BJ (cell line): ENCODE measurements at places on chromosomes 5 and 9. TPM values are rescaled to one million over a fixed set of nuclear protein-coding genes. Genes with fewer than 3 reads are reported as not detected.

Gene GFPT2
- 4.7 and 6.1 TPM in 2 replicates for polyA plus RNA-seq

Gene ECSCR
- 0.37 and 0.38 TPM in 2 replicates for polyA plus RNA-seq

Gene PAEP
- polyA plus RNA-seq, result not detected in 2 replicates

Gene SLC36A3
- polyA plus RNA-seq, result not detected in 2 replicates

Gene ZCCHC9
- polyA plus RNA-seq, result 10.7 and 21.3 TPM in 2 replicates

GRCh38 chr5:135990528-135991255 lies 35.9 kb upstream of the LECT2 start:
- no peak for DNase-seq

DNA sequence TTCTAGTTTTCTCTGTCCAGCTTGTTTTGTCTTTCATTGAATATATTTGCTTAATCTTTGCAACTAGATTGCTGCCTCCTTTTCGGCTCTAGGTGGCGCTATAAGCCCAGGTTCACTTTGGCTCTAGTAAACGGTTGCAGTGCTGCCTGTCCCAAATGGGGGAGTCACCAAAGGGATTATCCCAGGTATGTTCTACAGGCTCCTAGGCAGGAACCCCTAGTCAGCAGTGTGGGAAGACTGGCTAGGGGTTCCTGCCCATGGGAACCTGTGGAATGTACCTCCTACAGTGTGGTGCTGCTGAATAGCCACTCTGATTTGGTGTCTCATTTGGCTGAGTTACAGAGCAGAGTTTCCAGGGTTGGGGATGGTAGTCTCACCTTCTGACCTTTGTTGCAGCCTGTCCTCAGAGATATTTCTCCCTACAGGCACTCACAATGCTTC lies 85.2 kb downstream of the ARSB start:
- DNase-seq, result no peak

DNA sequence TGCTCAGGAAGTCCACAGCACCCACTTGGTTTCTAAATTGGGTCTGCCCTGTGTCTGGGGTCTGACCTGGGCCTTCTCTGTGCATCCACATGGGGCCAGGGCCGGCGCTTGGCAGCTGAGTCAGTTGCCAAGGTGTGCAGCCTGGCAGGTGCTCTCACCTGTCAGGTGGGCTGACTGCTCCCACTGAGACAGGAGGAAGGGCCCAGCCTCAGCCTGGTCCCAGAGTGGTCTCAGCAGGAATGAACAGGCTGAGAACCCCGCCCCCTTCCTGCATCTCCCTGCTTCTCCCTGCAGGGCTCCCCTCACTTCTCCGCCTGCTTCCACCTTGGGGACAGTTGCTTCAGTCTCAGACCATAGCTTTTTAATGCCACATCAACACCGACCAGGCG lies 60.5 kb downstream of the BARX1 start:
- DNase-seq, result no peak

DNA sequence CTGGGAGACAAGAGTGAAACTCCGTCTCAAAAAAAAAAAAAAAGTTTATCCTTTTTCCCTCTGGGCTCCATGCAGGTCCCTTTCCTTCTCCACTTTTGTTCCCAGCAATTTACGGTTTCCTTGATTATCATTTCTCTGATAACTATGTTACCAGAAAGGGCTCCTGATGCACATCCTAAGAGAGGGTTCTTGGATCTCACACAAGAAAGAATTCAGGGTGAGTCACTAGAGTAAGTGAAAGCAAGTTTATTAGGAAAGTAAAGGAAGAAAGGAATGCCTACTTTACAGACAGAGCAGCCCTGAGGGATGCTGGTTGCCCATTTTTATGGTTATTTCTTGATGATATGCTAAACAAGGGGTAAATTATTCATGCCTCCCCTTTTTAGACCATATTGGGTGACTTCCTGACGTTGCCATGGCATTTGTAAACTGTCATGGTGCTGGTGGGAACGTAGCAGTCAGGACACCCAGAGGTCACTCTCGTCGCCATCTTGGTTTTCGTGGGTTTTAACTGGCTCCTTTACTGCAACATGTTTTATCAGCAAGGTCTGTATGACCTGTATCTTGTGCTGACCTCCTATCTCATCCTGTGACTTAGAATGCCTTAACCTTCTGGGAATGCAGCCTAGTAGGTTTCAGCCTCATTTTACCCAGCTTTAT lies 13.5 kb upstream of the MELK start:
- no peak for DNase-seq

DNA sequence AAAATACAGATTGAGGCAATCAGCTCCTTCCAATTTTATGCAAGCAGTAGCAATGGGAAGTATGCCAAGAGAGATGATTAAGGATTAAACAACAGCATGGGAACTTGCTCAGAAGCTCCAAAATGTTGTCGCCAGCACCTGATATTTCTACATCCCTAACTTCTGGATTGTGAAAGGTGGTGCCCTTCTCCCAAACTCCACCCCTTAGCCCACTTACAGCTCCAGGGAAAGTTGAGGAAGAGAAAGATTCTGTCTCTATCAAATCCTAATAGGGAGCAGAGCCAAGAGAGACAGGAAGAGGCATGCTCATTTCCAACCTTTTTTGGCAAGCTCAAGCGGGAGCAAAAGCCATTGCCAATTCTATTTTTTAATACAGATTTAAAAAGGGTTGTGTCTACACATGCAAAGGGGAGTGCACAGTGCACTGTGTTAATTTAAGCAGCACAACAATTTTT lies 92.4 kb upstream of the NR3C1 start:
- DNase-seq, result no peak

DNA sequence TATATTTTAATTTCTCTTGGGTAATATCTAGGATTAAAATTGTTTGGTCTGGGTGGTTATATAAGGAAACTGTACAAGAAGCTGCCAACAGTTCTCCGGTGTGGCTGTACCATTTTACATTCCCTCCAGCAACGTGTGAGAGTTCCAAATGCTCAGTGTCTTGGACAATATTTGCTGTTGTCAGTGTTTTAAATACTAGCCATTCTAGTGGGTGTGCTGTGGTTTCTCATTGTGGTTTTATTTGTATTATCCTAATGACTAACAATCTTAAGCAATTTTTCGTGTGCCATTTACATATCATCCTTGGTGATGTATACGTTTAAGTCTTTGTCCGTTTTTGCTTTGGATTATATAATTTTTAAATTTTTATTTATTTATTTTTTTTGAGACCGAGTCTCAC lies 34.0 kb downstream of the TNFSF15 start:
- no peak for DNase-seq

DNA sequence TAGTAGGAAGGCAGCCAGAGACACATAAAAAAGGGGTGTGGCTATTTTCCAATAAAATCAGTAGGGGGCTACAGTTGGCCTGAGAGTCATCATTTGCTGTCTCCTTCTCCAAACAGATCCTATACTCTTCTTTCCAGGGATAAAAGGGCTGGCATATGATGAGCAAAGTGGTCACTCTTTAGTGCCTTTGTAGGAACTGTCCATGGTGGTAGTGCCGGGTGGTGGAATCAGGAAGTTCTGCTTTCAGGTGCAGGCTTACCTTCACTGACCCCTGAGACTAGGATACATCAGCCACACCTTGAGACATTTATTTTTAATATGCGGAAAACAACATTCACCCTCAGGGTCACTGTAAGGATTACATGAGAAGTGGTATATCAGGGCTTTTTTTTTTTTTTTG lies 80.8 kb downstream of the ASTN2 start:
- no peak for DNase-seq

DNA sequence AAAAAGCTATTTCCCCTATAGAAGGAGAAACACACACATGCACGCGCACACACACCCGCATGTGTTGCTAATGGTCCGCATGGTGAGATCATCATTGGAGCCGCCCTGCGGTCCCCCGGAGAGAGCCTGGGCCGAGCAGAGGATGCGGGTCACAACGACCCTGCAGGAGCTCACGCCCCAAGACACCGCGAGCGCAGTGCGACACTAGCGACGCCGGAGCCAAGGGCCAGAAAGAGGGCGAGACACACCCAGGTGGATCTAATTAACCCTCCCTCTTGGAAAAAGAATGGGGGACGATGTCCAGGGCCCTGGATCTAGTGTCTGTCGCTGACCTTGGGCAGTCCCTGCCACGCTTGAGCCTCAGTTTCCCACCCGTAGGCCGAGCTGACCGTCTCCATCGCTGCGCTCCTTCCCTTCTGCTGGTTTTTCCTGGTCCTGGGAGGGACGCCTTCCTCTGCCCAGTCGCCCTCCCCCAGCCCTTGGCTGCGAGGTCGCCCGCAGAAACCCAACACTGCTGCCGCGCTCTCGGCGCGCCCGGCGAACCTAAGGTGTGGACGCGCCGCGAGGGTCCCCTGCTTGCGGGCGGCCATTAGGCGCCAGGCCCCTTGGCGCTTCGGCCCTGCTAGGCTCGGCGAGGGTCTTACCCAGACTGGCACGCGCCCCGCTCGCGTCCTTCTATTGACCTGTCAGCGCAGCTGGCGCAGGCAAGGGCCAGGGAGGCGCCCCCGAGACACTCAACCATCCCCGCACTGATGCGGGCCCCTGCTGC lies 47.5 kb upstream of the RNF20 start:
- DNase-seq, result no peak

DNA sequence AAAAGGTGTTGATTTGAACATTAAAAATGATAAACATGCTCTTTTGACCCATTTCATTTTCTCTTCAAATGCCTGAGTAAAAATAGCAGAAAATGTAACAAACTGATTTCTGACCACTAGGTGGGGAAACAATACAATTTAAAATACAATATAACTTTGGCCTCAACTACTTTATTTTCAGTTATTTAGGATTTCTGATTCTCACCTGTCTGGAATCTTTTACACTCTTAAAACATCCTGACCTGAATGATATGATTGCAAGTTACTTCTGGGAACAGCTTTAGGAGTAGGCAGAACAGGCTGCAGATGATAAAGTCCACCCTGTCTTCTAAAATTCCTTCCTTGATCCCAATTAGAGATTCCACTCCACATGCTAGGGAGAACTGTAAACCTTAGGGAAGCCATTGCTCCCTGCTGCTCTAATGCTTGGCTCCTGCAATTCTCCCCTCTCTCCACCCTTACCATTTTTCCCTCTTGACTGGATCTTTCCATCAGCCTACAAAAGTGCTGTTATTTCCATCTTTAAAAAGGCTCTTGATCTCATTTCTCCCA lies 70.3 kb downstream of the FYB1 start:
- DNase-seq, result no peak

DNA sequence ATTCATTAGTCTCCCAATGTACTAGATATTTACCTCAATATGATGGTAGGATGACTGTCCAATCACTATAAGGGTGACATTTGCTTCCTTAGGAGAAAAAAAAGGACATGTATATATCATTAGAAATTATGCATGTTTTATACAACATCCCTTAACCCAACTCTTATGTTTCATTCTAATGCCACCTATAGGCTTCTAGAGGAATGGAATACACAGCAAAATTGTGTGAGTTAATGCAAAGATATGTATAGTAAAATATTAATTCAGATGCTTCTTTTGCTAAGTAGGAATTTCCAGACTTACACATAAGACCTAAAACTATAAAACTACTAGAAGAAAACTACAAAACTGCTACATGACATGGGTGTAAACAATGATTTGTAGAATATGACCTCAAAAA lies 3.5 kb downstream of the PRXL2C start:
- no peak for DNase-seq

DNA sequence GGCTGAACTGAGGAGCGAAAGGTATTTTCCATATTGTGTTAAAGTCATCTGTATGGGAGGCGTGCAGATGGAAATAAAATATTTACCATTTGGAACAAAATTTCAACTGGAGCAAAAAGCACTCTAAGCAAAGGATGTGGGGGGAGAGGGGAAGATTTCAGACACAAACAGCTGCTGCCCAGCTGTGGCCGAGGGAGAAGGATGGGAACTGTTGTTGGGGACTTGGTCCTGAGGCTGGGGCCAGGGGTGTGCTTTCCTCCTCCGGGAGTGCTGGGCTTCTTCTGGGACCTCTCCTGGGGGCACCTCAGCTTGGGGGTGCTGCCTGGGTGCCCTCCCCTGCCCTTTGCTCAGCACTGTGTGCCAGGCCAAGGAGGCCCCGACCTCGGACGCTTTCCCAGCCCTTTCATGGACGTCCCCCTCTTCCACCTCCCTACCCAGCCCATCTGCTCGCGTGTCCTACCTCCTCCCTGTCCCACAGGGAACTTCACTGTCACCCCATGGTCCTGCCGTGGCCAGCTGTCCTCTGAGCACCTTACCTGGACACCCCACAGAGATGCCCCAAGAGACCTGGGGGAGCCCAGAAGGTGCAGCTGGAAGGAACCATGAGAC lies 101.9 kb upstream of the COL5A1 start:
- no peak for DNase-seq

GRCh38 chr5:58497921-58498320 lies 6.7 kb downstream of the GAPT start:
- no peak for DNase-seq

GRCh38 chr5:168341178-168341577 lies 49.7 kb downstream of the WWC1 start:
- DNase-seq, result no peak

DNA sequence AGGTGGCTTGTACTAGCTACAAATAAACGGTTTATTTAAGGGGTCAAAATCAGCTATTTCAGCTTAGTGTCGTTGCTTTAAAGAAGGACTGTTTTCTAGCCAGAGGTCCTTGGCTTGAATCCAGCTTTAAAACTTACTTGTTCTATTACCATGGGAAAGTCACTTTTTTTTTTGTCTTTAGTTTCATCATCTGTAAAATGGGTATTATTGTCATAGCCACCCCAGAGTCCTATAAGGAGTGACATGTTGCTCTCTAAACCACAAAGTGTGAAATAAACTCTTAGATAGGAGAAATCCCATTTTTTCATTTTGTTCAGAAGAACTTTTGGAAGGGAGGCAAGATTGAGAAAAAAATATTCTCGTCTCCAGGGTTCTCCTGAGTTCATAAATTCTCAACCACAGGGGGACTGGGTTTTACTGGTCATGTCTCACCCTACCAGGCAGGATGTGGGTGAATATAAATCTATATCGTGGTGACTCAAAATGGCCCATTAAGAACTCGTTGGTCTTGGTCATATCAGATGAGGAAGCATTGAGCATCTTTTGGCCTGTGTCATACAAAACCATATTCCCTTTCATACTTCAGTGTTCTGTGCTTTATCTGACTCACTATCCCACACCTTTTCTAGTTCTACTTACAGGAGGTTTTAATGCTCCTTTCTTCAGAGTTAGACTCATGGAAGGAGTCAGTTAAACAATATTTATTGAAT lies 202.7 kb upstream of the NR3C1 start:
- DNase-seq, result no peak

DNA sequence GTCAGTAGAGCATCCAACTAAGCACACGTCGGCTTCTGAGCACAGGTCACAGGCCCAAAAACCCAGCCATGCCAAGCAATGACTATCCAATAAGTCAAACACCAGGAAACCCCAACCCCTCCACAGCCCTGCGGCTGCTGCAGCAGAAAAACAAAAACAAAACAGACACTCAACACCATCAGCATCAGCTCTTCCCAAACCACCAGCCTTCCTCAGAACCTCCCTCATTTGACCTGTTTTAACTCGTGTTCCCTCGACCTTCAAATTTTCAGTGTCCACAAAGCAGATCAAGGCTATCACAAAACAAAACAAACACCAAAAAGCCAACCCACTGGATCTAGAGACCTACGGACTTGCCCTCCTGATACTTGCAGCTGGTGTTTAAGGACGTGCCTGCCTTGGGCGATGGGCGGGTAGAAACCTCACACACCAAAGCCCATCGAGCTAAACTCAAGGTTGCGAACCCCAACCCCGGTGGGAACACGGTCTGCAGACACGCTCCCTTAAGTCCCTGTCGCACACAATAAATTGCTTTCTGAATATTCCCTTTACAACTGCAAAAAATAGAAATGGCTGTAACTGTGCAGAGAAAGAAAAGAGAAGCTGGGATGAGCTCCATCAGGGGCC lies 247.1 kb upstream of the ANKRD55 start:
- DNase-seq, result no peak

- no peak for DNase-seq
Measured at GRCh38 chr9:17117372-17117771, 17.5 kb upstream of the CNTLN start.
